Effector memory CD4-positive, alpha-beta T cell (primary cell): ENCODE measurements at places on chromosomes 6 and 20.

- no peaks in the 10 kb centered on the region for H3K4me1 ChIP-seq
- DNase-seq = no peak
- H3K4me3 ChIP-seq = no peak overlapping the region
- H3K27me3 ChIP-seq = no peaks in the 10 kb centered on the region
- H3K36me3 ChIP-seq = no peaks in the 10 kb centered on the region
- H3K27ac ChIP-seq = no peak overlapping the region
Measured at GRCh38 chr6:111537528-111537920, 54.5 kb upstream of the REV3L start.

- no peak overlapping the region for H3K27ac ChIP-seq
- no peaks in the 10 kb centered on the region for H3K36me3 ChIP-seq
- H3K4me3 ChIP-seq = no peak overlapping the region
- DNase-seq = no peak
Measured at GRCh38 chr6:142187209-142187608, 40.1 kb downstream of the VTA1 start.

DNA sequence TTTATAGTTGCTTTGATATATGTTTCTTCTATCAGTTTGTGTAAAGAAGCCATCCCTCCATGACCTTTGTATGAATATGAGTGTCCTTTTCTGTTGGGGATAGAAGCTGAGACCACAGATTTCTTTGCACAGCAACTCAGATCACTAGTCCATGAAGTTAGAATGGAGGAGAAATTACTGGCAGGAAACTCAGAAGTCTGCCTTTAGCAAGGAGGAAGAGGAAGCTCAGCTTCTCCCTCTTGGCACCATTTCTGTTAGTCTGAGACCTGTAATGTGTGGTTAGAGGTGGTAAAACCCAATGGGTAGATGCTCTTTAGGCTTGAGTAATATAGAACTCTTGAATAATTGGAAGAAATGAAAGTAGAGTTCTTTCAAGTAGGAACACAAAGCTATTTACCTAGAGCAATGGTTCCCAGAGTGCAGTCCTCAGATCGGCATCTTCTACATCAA is 995.3 kb upstream of the FLRT3 start:
- DNase-seq = no peak
- no peak overlapping the region for H3K27ac ChIP-seq

GRCh38 chr6:163985710-163986109 is 571.2 kb downstream of the QKI start:
- H3K36me3 ChIP-seq = no peaks in the 10 kb centered on the region
- no peak overlapping the region for H3K27ac ChIP-seq
- no peaks in the 10 kb centered on the region for H3K4me1 ChIP-seq
- H3K4me3 ChIP-seq = no peak overlapping the region
- no peak for DNase-seq
- no peaks in the 10 kb centered on the region for H3K27me3 ChIP-seq

DNA sequence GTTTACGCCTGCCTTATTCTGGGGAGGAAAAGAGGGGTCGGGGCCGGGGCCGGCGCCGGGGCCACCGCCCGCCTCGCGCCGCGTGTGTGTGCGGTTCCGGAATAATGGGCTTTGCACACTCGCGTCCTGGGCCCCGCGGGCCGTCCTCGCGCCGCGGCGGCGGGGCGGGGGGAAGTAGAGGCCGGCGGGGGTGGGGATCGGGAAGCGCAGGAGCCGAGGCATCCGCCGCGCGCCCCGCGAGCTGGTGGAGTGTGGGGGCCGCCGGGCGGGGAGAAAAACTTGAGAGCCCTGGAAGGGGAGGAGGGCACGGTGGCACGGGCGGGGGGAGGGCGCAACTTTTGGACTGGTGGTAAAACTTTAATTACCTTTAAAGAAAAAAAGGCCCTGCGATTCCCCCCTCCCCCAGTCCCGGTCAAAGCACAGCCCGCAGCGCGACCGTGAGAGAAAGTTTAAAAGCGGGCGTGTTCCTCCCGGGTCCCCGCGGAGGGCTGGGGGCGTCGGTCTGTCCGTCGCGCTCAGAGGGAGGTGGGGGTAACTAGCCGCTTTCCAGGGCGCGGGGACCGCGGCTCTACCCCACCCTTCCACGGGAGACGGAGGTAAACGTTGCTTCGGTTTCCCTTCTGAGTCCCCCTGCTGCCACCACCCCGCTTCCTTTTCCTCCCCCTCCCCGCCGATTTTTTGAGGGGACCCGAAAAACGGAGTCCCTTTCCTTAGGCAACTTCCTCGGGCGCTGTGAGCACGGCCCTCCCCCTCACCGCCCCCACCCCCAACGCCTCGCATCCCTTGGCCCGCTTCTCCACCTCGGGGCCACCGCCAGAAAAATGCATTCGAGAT is 1.9 kb downstream of the L3MBTL3 start:
- no peaks in the 10 kb centered on the region for H3K4me1 ChIP-seq
- peak overlapping the region; percentile 84 for H3K4me3 ChIP-seq
- peak overlapping the region; percentile 72 for H3K27ac ChIP-seq
- DNase-seq = peak; percentile 40
- peaks cover 5% of the 10 kb centered on the region for H3K36me3 ChIP-seq

DNA sequence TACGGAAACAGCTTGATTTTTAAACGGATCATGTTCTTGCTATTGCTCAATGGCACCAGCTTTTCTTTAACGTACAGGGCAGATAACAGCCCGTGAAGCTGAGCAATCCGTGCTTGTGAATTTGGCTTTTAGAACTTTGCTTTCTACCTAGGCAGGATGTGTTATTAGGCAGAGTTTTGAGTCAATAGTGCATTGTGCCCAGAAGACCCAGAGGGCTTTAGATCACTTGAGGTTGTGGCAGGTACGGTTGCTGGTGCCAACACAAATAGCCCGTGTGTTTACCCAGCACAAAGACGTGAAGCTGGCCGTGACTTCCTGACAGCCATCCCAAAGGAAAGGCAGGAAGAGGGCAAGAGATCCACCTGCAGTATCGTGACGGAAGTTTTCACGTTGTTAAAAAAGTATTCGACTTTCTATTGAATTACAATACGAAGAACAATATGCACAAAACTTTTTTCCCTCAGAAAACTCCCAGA is 117.4 kb upstream of the FRMD1 start:
- H3K4me3 ChIP-seq = no peak overlapping the region
- no peak for DNase-seq
- no peaks in the 10 kb centered on the region for H3K36me3 ChIP-seq
- no peaks in the 10 kb centered on the region for H3K4me1 ChIP-seq
- no peaks in the 10 kb centered on the region for H3K27me3 ChIP-seq
- H3K27ac ChIP-seq = no peak overlapping the region

DNA sequence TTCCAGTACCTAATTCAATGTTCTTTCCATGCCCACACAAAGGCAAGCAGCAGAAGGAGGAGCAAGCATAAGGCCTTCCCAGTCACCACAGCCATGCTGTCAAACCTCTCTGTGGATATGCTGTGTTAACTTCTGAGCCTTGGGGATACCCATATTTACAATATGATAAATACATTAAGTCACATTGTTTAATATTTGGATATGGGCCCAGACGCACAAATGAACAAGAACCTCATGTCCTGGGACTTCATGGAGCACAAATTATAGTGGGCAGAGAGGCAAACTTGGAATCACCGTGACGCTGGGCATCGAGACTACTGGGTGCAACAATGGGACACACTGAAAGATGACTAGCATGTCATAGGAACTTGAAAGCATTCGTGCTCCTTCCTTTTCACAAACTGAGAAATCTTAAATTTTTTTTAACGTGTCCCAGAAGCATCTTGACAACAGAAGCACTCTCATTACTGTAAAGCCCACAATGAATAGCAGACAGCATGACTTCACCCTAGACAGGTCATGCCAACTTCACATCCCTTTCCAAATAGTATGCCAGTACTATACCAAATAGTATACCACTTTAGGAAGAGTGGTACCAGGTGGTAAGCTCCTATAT is 16.0 kb downstream of the SOD2 start:
- H3K4me3 ChIP-seq = no peak overlapping the region
- H3K27ac ChIP-seq = no peak overlapping the region
- H3K36me3 ChIP-seq = peaks cover 14% of the 10 kb centered on the region
- no peak for DNase-seq

DNA sequence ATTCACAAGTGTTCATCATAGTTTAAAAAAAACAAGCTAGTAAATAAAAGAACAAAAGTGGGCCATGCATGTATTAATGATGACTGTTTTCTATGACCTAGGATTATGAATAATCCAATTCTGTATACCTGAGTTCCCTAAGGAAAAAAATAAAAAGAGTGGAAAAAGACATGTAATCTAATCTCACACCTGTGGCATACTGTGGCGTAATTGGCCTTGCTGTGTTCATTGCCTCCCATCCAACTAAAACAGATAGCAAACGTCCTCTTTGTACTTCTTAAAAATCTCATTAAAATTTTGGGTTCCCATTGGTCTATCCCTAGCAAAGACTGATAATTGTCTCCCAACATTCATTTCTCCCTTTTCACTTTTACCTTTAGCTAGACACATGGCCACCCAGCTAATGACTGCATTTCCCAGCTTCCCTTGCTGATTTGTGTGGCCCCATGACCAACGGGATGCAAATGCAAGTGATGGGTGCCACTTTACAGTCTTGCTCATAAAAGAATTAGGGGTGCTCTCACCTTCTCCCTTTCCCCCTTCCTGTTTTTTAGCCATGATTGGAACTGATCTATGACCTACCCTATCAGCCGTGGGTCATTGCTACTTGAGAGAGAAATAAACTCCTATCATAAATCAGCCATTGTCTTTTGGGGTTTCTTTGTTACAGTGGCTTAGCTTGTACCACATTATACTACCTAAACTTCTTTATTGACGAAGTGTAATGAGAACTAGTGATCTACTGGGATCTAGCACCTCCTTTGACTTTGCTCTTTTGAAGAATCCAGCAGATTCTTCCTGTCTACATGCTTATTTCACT is 32.0 kb upstream of the TBC1D22B start:
- H3K36me3 ChIP-seq = no peaks in the 10 kb centered on the region
- no peak overlapping the region for H3K4me3 ChIP-seq
- H3K4me1 ChIP-seq = peaks cover 5% of the 10 kb centered on the region
- DNase-seq = no peak

DNA sequence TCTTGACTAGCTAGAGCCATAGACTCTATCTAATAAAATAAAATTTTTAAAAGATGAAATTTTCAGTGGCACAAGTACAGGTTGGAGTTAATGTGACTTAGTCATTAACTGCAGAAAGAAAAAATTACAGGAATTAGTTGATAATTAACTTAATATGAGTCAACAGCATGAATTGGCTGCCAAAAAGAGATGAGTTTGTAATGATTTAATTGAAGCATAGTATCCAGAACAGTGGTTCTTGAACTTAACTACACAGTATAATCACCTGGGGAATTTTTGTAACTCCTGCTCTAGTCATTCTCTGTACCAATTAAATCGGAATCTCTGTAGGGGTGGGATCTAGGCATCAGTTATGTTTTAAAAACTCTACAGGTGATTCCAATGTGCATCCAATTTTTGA is 46.3 kb upstream of the HMGN3 start:
- no peak overlapping the region for H3K4me3 ChIP-seq
- no peaks in the 10 kb centered on the region for H3K4me1 ChIP-seq
- no peaks in the 10 kb centered on the region for H3K36me3 ChIP-seq
- no peak for DNase-seq

- H3K27ac ChIP-seq = no peak overlapping the region
- DNase-seq = no peak
- no peaks in the 10 kb centered on the region for H3K36me3 ChIP-seq
- H3K27me3 ChIP-seq = no peaks in the 10 kb centered on the region
Measured at GRCh38 chr20:32909896-32910571, 51.3 kb downstream of the EFCAB8 start.

DNA sequence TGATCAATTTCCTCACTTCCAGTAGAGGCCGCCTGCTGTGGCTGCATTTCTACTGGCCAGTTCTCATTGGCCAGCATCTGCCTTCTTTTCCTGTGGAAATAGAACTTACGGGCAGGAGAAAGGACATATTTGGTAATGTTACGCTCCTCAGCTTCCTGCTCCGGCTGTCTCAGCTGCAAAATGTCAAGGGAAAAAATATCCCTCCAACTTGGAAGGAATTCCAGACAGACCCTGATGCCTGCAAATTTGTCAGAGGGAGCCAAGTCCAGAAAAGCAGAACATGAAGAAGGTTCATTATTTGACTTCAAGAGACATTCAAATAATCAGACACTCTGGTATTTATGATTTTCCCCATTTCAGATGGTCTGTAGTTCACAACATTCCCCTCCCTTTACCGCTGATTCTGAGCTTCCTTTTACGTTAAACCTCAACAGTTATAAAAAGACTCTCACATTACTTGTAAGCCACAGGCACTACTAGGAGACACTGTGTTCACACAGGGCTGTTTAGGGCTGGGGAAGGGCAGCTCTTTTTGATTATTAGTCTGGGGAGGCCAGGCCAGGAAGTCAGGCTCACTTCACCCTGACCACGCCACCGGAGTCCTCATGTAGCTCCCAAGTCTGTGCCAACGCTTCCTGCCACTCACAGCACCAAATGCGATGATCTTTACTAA is 179.6 kb upstream of the CCN2 start:
- H3K27me3 ChIP-seq = no peaks in the 10 kb centered on the region
- no peaks in the 10 kb centered on the region for H3K4me1 ChIP-seq
- H3K27ac ChIP-seq = no peak overlapping the region
- no peak overlapping the region for H3K4me3 ChIP-seq
- no peak for DNase-seq
- no peaks in the 10 kb centered on the region for H3K36me3 ChIP-seq

DNA sequence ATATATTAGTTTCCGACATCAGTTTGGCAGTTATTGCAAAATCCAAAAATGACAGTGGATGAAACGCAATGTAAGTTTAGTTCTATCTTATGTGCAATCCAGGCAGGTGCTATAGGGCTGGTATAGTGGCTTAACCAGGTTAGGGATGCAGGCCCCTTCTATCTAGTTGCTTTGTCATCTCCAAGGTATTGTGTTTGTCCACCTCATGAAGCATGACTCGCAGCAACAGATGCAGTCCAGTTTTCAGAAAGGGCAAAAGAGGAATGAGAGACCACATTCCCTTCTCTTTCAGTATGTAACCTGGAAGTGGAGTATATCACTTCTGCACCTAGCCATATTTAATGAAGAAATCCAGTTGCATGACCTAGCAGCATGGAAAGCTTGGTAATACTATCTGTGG is 59.7 kb downstream of the PKIB start:
- H3K4me3 ChIP-seq = no peak overlapping the region
- no peaks in the 10 kb centered on the region for H3K4me1 ChIP-seq
- H3K27me3 ChIP-seq = no peaks in the 10 kb centered on the region
- no peak for DNase-seq

GRCh38 chr20:326645-327185 is 1.4 kb downstream of the SOX12 start:
- peaks cover 23% of the 10 kb centered on the region for H3K4me1 ChIP-seq
- no peaks in the 10 kb centered on the region for H3K36me3 ChIP-seq
- no peaks in the 10 kb centered on the region for H3K27me3 ChIP-seq
- H3K4me3 ChIP-seq = peak overlapping the region; percentile 43
- DNase-seq = no peak

- peak; percentile 37 for DNase-seq
- no peak overlapping the region for H3K4me3 ChIP-seq
- H3K27me3 ChIP-seq = no peaks in the 10 kb centered on the region
- H3K27ac ChIP-seq = no peak overlapping the region
- H3K4me1 ChIP-seq = no peaks in the 10 kb centered on the region
Measured at GRCh38 chr20:51372176-51372803, 170.2 kb downstream of the NFATC2 start.

DNA sequence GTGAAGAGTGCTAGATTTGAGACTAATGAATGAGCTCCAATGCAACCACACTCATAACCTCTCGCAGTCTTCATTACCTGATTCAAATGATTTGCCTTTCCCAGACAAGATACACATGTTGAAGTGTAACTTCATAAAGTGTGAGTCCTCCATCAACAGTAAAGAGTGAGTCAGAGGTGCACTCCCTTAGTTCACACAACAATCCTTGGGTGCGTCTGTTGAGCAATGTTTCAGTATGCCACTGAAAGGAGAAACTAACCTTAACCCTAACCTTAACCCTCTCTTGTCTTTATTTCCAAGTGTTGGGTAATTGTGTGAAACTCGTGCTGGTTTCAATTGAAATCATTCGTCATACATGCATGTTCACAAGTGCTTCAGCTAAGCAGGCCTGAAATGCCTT is 21.0 kb upstream of the RIN2 start:
- H3K27ac ChIP-seq = no peak overlapping the region
- no peaks in the 10 kb centered on the region for H3K36me3 ChIP-seq
- H3K4me1 ChIP-seq = no peaks in the 10 kb centered on the region
- H3K27me3 ChIP-seq = no peaks in the 10 kb centered on the region
